ENCODE measurements at places on chromosomes 16 and 17.

DNA sequence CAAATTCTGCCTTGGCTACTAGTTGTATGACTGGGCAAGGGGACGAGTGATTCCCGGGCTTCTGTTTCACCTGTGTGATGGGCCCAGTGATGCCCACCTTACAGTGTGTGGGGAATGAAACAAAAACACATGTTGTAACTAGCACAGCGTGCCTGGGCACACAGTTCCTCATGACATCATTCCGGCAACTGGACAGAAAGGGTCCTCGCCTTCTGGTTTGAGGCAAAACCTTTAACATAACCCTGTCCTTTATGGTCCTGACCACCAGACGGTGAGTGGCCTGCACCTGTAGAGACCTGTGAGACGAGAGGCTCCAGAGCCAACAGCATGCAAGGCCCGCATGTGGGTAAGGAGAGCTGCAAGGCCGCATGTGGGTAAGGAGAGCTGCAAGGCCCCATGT lies 7.7 kb upstream of the SLC38A8 start:
- H3K27me3 ChIP-seq: no peaks in the 10 kb centered on the region
- H3K36me3 ChIP-seq: peaks cover 29% of the 10 kb centered on the region
- H3K4me3 ChIP-seq: no peak overlapping the region

DNA sequence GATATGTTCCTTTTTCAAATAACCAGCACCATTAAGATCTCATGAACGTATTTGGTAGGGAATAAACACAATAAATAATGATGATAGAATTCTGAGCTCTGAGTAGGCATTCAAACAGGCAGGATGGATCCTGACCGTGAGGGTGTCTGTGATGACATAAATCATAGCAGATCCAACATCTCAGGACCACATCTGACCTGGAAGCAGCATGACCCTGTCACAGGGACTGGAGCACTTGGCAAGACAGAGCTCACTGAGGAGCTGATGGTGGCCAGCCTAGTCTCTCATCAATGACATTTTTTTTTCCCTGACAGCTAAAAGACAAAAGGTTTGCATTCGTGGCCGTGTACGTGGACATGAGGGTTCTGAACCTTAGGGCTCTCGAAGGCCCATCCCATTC lies 337.5 kb downstream of the NPIPA8 start:
- H3K4me1 ChIP-seq: no peaks in the 10 kb centered on the region
- DNase-seq: no peak
- H3K36me3 ChIP-seq: no peaks in the 10 kb centered on the region
- H3K27me3 ChIP-seq: no peaks in the 10 kb centered on the region

GRCh38 chr17:56521414-56522141 lies 71.9 kb upstream of the NOG start:
- H3K4me3 ChIP-seq: no peak overlapping the region
- DNase-seq: no peak
- no peaks in the 10 kb centered on the region for H3K36me3 ChIP-seq
- H3K27ac ChIP-seq: no peak overlapping the region
- peaks cover 73% of the 10 kb centered on the region for H3K27me3 ChIP-seq
- no peaks in the 10 kb centered on the region for H3K4me1 ChIP-seq

DNA sequence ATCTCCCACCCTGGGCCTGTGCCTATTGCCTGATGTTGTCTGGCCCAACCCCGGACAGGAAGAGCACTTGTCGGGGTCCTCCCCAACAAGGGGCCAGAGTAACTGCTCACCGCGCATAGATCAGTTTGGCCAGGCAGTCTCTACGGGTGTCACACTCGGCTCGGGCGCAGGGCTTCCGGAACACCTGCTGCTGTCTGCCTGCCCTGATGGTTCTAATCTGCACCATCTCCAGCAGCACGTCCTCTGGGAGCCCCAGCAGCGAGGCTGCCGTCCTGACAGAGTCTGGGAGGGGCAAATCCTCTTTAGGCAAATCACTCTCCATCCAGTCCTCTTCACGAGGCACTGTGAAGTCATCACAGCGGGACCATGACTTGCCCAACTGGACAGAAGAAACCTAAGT lies 24.0 kb downstream of the MYO19 start:
- no peak overlapping the region for H3K27ac ChIP-seq
- H3K4me3 ChIP-seq: no peak overlapping the region

DNA sequence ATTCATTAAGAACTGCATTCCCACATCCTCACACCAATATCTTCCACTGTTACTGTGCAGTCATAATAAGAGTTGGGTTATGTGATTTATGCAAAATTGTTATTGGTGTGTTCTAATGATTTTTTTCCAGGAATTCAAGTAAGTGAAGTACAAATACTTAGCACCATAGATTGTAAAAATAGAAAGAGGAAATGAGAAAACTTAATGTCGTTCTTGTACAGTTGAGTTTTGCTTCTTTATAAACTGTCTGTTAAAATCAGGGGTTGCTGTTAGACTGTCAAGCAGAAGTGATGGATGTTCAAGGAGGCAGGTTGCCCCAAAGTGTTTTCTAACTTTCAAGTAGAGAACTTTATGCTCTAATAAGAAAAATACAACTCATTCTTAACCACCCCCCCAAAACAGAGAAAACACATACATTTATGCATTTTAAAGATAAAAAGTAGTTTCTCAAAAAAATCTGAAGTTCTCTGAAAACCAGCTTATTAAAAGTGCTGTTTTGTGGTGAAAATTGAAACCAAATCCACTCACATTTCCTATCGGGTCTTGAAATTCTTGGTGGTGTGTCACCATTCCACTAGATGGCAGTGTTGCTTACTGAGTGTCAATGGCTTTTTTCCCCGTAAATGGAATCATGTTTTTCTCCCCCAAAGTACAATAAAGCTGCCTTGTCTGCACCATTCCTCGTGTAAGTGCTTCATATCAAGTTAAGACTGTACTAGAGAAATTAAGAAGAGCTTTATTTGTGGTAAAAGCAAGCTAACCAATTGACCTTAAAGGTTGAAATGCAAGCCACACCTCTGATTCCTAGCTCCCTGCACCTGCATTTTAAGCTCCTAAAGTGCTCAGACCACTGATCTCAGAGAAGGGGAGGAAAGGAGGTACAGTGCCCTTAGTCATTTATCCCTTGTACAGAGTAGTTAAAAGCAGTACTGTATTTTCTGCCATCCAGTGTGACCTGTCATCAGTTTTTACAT lies 4.7 kb upstream of the IGSF6 start:
- H3K4me1 ChIP-seq: peaks cover 9% of the 10 kb centered on the region
- DNase-seq: peak; percentile 62
- peaks cover 16% of the 10 kb centered on the region for H3K36me3 ChIP-seq
- H3K27ac ChIP-seq: no peak overlapping the region
- no peak overlapping the region for H3K4me3 ChIP-seq
- no peaks in the 10 kb centered on the region for H3K27me3 ChIP-seq

DNA sequence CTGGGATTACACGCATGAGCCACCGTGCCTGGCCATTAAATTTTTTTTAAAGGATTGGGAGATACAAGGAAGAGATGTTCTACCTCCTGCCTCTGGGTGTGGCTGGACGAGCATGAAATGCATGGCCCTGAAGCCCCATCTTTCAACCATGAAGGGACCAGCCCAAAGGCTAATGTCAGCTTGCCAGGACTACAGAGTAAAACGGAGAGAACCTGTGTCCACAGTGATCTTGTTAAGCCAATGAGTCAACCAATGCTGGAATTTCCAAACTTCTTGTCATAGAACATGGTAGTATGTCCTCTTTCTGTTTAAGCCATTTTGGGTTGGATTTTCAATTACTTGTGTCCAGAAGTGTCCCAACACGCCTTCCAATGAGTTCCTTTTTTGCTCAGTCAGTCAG lies 71.3 kb downstream of the RTN4RL1 start:
- no peaks in the 10 kb centered on the region for H3K4me1 ChIP-seq
- DNase-seq: no peak
- H3K27me3 ChIP-seq: peaks cover 13% of the 10 kb centered on the region
- H3K36me3 ChIP-seq: no peaks in the 10 kb centered on the region

DNA sequence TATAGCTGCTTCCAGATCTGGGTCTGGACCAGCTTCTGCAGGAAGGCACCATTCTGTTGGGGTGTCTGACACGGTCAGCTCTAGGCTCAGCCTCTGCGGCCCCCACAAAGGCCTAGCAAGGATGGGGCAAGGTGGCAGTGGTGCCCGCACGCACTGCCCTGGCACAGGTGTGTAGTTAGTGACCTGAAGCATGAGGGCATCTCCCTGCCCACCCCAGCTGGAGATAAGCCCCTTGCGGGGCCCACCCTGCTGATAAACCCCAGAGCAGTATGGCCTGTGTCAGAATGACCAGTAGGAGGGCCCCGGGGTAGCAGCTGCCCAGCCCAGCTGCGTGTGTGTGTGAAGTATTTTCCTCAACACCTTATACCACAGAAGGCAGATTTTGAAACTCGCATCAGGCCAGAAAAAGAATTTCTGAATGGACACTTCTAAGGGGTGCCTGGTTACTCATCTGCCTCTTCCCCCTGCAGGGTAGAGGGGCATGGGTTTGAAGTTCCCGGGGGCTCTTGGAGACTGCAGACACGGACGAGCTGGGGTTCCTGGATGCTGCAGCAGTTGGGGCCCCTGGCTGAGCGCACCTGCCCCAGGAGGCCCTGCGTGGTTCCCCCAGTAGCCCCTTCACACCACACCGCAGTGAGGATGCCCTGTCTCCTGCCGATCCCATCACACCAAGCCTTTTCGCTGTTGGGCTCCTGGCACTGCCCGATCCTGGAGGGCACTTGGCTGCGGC lies 4.5 kb downstream of the ARHGDIA start:
- H3K36me3 ChIP-seq: peaks cover 93% of the 10 kb centered on the region
- no peaks in the 10 kb centered on the region for H3K27me3 ChIP-seq
- peak overlapping the region; percentile 90 for H3K27ac ChIP-seq
- DNase-seq: no peak
- peak overlapping the region; percentile 50 for H3K4me3 ChIP-seq
